Erythroblast (primary cell): ENCODE measurements at places on chromosomes 1 and 21.
A peak's percentile ranks its signal among the peaks of the same experiment; 100 is the strongest.

- DNase-seq: no peak
Observed at GRCh38 chr1:77276941-77277340, 4.9 kb upstream of the AK5 start.

GRCh38 chr1:44660176-44660575 is 14.1 kb downstream of the TMEM53 start:
- no peak for DNase-seq

GRCh38 chr1:54548389-54549044 is 489 bp downstream of the ACOT11 start:
- no peak for DNase-seq

DNA sequence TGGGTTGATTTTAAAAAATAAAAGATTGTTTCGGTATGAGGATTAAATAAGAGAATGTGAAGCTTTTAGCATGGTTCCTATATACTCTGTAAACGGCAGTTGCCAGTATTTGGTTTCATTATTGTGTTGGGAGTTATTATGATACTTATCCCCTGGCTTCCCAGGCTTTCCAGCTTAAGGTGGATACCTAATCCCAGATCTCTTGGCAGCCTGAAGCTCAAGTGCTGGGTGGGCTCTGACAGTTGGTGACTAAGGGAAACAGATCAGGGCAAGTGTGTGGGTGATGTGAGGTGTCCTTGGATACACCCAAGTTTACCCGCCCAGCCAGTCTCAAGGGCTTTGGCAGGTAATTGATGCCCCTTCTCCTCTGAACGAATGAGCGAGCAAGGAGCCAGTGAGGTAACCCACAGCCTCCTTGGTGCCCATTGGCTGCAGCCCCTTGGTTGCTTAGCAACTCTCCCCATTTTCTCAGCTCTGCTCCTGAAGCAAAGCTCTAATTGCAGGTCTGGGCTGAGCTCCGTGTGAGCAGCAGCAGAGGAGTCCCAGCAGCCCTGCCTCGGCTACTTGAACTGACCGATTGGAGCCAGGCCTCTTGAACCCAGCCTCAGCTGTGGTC is 6.1 kb downstream of the IPO13 start:
- DNase-seq: peak; percentile 74

GRCh38 chr1:213994888-213995287 is 7.1 kb downstream of the PROX1 start:
- DNase-seq: no peak

DNA sequence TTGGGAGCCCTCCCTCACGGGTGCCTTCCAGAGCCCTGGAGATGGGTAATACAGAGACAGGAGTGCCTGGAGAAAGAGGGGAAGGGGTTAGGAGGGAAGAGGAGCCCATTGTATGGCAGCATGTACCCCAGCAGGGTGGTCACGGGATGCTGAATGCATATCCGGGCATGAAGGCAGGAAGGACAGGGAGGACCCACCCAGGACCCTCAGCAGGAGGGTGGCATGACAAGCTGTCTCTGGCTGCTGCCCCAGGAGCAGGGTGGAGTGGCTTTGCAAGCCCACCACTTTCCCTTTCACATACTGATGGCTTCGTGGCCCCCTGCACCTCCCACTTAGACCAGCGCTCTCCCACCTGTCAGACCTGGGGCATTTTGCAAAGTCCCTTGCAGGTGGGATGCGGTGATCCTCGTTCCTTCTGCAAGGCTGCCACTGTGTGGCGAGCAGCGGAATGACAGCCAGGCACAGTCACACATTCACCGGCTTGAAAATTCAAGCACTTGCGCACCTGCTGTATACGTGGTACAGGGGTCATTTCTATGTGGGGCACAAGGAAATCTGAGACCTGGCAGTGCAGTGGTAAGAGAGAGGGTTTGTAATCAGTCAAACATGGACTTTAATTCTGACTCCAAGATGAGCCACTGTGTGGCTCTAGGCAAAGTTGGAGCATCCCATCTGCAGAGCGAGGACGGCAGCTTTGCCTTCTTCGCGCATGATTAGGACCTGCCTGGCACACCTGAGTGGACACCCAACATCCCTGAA is 53.2 kb upstream of the TMEM51 start:
- peak; percentile 45 for DNase-seq

DNA sequence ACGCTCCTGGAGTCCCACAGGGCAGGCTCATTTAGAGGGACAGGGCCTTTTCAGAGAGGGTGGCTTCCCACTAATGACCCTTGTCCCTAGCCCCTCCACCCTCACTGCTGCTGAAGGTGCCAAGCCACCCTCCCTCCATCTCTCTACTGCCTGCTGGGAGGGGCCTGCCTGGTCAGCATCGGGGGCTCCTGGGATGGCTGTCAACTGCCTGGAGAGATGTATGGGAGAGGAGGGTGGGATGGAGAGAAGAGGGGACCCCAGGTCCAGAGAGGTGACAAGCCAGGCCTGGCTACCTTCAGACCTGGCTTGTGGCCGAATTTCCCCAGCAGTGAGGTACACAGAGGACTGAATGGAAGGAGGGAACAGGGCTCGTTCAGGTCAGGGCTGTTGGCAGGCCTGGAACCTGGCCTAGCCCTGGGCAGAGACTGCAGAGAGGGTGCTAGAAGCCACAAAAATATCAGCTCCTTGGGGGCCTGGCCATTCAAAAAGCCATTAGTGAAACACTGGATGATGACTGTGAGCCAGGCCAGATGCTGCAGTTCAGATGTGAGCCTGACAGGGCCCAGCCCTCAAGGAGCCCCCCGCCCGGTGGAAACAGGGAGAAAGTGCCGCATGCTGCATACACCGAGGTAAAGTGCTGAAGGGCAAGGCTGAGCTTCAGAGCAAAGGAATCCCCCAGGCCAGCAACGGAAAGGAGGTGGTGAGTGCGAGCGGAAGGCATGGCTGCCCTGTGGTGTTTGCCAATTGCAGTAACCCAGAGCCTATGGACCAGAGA is 20.0 kb downstream of the MMEL1 start:
- no peak for DNase-seq

GRCh38 chr1:192401825-192402224 is 85.0 kb downstream of the RGS21 start:
- DNase-seq: no peak

DNA sequence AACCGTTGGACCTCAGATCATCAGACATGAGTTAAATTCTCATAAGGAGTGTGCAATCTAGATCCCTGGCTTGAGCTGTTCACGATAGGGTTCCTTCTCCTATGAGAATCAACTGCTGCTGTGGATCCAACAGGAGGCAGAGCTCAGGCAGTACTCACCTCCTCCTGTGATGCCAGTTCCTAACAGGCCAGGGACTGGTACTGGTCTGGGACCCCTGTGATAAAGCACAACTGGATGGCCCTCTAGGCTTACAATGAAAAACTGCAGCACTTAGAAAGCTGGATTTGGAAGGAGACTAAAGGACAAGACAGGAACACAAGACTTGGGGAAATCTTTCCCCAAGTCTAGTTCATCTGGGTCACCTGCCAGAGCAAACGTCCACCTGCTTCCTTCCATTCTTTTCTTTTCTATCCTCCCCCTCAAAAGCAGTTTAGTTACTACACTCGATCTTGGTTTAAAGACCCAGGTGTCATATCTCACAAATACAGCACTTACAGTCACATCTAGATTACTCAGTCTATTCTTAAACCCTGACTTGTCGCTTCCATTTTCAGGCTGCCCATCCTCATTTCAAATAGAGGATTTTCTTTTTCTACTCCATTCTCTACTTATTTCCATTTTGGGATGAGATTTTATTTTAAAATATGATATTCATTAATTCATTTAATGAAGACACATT is 59.8 kb downstream of the PTPN14 start:
- no peak for DNase-seq
